ENCODE measurements at places on chromosomes 16 and 17. TPM values are rescaled to one million over a fixed set of nuclear protein-coding genes. Genes with fewer than 3 reads are reported as not detected.

DNA sequence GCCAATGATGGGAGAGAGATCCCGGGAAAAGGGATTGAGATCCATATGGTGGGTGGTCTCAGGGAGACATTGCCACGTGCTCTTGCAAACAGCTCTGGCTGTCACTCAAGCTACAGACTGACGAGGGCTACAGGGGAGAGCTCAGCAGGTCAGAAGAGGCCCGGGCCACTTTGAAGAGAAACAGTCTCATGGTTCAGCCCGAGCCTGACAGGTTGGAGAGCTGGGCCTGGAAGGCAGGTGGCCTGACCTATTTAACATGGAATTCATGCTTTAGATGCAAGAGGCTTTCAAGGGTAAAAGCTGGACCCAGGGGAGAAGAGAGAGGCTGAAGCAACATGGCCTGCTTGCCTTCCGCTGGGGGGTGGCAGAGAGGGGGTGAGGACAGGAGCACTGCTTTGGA is 81.0 kb upstream of the BRD7 start:
- no peak for DNase-seq

DNA sequence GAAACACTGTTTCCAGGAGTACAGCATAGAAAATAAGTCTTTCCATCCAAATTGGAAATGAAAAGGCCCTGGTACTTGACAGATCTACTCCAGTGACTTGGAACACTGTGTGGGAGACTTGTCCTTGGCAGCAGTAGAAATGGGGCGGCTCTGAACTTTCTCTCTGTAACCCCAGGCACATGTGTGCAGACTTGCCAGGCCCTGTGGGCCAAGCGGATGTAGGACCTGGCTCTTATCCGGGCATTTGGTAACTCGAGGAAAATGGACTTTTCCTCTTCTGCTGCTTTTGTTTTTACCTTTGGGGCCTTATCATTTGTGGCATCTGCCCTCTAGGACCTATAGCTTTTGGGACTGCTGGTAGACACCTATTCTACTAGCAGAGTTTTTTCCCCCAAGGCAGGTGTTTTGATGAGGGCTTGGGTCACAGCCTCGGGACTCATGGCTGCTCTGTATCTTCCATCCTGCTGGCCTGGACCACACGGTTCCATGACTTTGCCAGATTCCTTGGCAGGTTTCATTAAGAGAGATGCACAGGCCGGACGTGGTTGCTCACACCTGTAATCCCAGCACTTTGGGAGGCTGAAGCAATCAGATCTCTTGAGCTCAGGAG is 43.5 kb downstream of the SMPD3 start:
- DNase-seq, result no peak

DNA sequence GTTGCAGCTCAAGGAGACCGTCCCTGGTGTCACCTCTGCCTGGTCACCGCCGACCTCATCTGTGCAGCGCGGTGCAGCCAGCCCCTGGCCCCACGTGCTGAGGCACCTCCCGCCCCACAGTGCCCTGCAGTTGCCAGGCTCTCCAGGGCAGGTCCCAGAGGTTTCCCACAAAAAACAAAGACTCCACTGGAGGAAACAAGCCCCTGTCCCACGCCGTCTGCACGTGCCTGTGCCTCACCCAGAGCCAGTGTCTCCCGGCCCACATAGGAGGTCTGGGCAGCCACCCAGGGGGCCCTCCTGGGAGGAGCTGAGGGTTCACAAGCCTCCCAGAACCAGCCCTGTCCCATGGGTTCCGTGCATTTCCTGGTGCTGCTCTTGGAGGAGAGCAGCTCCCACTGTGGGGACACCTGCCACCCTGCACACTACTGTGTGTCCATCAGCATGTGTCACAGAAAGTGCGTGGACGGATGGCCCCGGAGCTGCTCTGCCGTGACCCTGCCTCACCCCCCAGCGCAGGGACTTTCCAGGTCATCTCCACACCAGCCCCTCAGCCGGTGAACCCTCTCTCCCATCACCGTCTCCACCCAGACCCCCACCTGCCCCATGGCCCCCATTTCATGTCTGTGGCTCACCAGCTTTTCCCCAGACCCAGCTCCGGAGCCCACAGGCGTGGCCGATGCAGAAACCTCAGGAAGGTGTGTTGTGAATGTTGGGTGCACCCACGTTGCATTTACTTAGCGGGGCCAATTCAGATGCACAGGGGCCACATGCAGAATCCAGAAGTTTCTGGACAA is 17.0 kb upstream of the CDH15 start:
- no peak for DNase-seq

CRHR1 gene
- total RNA-seq, result not detected

DNA sequence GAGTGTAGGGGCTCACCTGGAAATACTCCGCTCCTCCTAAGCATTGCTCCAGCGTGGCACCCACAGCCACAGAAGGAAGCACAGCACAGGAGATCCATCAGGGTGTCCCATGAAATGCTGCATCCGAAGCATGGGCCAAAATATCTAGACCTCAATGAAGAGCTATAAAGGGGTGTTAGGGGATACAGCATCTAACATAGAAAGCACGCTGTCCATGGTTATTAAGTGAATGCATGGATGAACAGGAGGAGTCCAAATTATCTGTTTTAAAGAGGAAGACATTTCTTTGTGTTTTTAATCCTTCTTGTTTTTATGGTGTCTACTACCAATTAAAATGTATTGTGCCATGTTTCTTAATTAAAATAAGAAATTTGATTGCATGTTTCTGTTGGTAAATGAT is 21.6 kb upstream of the KRT20 start:
- no peak for DNase-seq

Data from left cardiac atrium (tissue), 4 donors.